ENCODE measurements at places on chromosomes 4 and X.

GRCh38 chr4:73844806-73845205 lies 8.3 kb upstream of the PF4V1 start:
- DNase-seq, result no peak

- no peak for DNase-seq
Observed at GRCh38 chr4:102343964-102344519, 1.2 kb downstream of the SLC39A8 start.

- DNase-seq, result no peak
Observed at GRCh38 chr4:113383111-113383785, 333.8 kb downstream of the ANK2 start.

DNA sequence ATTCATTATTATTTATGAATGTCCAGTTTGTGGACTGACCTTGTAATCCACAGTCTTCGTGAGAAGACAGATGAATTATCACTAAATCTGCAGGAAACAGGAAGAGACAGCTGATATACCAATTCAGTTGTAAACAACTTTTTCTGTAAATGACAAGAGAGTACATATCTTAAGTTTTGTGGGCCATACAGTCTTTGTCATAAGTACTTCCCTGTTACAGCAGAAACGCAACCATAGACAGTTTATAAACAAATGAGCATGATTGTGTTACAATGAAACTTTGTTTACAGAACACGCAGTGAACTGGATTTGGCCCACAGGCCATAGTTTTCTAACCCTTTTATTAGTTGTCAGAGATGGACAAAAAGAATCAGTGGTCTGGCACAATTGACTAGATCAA lies 443.4 kb downstream of the PDGFC start:
- DNase-seq, result no peak

- no peak for DNase-seq
Observed at GRCh38 chr4:8537041-8537461, 43.1 kb upstream of the GPR78 start.

DNA sequence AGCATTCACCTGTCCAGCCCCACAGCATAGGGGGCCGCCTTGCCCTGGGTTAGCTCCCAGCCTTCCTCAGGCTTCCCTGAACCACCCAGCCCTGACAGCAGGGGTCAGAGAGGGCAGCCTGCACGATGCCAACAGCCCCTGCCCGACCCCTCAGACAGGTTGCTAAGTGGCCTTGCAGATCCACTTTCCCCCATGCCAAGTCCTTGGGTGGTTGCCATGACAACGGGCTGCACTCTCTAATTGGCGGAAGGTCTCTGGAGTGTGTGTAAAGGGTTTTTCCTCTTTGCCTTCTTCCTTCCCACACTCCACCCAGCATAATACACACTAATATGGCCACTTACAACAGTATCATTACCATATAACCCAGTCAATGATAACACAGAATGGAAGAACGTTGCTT lies 99.6 kb upstream of the AFAP1 start:
- DNase-seq, result no peak

DNA sequence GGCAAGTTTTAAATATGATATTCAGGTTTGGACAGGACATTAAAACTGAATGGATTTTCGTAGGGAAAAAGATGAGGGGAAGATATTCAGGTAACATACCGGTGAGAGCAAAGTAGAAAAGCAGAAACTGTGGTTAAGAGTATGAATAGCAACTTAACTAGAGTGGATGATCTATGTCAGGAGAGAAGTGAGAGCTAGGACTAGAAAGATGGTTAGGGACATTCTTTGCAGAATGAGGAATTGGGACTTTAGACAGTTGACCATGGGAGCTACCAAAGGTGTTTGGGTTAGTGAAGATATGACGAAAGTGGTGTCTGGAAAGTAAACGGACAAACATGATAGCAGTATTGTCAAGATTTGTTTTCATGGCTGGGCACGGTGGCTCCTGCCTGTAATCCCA lies 45.2 kb downstream of the ANXA5 start:
- DNase-seq, result no peak

GRCh38 chr4:56227301-56227835 lies 159.9 kb downstream of the AASDH start:
- no peak for DNase-seq

DNA sequence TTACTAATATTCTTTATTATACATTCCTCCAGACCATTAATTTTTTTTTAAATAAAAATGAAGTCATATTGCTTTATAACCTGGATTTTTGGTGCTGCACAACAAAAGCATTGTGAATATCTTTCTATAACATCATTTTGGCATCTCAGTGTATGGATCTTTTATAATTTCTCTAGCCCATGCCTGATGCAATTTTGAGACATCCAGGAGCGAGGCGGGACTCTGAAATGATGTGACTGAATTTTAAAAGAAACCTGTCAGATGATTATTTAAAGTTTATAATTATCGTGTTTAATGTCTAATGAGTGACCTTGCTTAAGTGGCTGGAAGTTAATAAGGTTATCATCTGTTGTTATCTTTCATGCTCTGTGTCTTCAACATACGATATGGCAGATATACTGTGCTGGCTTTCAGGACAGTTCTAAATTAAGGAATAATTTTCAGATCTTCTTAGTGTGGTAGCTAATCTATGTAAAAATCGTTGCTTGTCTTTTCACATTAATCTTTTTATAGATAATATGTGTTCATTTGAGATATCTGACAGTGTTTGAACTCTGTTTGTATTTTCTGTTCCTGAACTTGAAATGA lies 58.8 kb downstream of the KIT start:
- DNase-seq, result no peak

- no peak for DNase-seq
Observed at GRCh38 chr4:145934434-145935047, 4.1 kb downstream of the ZNF827 start.

DNA sequence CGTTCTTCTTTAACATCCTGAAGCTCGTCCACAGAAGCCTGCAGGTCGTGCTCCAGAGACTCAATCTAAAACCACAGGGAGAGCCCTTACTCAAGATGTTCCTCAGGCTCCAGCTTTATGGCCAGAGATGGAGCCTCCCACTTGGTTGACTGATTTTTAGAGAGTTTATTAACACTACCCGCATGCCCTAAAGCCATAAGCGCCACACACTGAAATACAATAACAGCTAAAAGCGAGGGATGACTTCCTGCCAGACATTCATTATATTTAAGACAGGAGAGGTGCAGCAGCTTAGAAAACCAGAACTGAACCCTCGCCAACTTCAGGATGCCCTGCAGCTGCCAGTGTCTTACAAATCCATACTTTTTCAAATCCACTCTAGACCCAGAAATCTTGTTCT lies 42.0 kb downstream of the SOD3 start:
- DNase-seq, result no peak
